Omental fat pad (tissue), 4 donors: ENCODE measurements at places on chromosomes 12 and 14.

- no peak for DNase-seq
Measured at GRCh38 chr14:73747379-73748211, 33.4 kb upstream of the PNMA1 start.

DNA sequence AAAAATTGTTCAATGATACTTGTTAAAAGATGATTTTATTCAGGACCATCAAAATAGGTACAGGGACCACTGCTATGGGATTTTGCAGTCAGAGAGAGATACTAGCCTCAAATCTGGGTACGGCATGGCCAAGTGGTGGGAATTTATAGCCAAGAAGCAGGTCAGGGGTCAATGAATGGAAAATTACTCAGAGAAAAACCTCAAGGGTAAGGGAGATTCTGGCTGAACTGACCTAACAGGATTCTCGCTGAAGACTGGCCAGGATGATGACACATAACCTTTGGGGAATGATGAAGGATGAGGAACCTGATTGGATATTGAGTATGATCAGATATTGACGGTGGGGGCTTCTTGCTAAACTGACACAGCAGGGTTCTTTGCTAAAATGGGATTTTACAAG lies 32.7 kb downstream of the DEPDC4 start:
- DNase-seq, result no peak

DNA sequence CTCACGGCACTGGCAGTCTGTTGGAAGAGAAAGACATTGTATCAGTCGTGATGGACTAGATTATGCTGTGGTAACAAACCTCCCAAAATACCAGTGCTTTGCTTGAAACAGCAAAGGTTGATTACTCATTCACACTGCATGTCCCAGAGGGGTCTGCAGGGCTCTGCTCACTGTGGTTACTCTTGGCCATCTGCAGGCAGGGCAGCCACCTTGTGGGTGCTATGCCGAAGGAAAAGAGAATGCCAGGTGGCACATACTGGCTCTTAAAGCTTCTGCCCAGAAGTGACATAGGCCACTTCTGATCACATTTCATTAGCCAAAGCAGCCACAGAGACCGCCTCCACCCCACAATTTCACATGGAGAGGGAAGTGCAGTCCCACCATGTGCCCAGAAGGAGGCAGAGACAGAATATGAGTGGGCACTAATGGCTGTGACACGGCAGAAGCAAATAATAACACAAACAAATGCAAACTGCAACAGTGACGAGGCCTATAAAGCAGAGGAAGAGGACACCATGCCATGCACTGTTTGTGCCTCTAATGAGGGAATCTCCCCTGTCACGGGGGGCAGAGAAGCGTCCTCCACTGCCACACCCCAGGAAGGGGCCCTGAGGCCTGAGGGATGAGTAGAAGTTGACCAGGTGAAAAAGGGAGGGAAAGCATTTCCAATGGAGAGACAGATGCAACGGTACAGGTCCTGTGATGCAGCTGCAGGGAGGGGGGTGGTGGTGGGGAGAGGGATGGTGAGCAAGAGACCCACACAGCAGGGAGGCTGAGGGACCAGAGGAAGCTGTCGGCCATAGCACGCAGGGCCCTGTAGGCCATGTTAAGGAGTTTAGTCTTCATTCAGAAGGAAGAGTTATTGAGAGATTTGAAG lies 51.7 kb upstream of the KICS2 start:
- no peak for DNase-seq

DNA sequence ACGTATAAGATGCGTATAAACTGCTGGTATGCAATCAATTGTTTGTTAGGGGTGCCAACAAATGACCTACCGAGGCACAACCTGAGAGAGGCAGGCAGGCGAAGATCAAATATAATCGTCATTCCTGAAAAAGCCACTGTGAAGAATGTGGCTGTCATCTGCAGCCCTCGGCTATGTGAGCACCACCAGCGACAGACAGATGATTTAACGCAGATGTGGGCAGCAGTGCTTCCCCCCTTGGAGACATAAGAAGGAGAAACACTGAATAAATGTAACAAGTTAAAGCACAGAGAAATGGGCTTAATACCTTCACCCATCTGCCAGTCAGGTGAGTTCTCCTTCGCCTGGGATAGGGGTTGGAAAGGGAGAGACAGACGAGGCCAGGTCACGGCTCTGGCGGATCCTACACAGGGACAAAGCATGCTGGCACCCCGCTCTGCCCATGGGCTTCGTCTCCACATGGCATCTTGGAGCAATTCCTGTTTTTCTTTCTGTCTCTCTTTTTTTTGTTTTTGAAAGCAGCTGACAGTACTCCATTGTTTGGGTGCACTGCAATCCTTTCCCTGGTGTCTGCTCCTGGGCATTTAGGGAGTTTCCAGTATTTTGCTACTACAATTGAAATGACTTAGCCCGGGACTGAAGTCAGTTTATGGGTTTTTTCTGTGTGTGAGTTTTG lies 28.1 kb downstream of the TNFAIP2 start:
- no peak for DNase-seq

GRCh38 chr12:122123051-122123760 lies 44.6 kb downstream of the MLXIP start:
- peak; percentile 61 for DNase-seq

DNA sequence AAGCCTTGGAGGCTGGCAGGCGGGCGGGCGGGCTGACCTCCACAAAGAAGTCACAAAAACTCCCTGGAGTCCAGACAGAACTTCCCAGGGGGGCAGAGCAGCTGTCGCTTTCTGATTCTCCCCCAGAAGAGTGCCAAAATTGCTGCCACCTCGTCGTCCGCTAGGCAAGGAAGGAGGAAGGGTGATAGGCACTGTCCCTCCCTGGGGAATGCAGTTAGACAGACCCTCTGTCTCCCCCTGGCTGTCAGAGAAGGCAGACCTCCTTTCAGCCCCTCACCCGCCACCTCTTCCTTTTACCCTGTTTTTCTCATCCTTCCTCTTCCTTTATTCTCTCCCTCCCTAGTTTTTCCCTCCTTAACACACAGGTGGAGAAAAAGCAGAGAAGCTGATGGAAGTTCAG lies 18.7 kb downstream of the GRIN2B start:
- no peak for DNase-seq

GRCh38 chr14:74618078-74618952 lies 6.3 kb upstream of the LTBP2 start:
- DNase-seq, result no peak

DNA sequence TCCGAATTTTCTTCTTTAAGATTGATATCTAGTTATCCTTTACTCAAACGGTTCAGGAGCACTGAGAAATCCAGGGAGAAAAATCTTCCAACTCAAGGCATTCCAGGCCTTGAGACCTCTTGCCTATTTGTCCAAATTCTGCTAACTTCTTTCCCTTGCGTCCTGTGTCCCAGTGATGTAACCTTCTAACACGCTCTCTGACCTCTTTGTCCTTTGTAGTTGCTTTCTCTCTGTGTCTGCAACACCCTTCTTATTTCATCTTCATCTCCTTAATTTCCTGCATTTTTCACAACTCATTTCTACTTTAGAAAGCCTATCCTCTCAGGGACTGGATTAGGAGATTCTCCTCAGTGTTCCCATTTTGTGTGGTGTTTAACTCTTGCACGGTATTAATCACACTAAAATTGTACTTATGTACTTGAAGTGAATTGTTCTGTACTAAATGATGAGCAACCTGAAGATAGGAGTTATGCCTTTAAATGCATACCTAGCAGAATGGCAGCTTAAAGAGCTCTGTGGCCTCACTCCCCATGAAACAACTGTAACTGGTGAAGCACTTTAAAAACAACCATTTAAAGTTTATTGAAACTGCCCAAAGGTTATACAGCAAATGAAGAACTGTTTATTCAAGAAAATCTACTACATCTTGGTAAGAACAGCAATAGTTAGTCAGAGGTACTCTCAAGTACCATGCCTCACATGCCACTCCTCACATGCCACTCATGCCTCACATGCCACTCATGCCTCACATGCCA lies 7.4 kb upstream of the SNAPC1 start:
- no peak for DNase-seq

DNA sequence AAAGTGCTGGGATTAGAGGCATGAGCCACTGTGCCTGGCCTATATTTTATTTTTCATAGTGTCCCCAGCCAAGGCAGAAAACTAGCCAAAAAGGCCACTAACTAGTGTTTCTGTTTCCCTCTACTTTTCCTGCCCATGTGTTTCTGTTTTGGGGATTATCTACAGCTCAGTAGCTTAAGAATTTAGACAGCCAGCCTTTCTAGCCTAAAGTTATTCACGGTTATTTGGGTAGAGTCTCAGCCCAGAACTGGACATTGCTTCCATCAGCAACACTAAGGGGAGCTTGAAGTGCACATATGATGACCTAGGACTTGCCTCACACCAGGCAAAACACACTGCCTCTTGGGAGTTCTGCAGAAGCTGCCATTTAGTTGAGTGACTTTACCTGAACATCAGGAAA lies 17.9 kb downstream of the PROX2 start:
- DNase-seq, result no peak

DNA sequence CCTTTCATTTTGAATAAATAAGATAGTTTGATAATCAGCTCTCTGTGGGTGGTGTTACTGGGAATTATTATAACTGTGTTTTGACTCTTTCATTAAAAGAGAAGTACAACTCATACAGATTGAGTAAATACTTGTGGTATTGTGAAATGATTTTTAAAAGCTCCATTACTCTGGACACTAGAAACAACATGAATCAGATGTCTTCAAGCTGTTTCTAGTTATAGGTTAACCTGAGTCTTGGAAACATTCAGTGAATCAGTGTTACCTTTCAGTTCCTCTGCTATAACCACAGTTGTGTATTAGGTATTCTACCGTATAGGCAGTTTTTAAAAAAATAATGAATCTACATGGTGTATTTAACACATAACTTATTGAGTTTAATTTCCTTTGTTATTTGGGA lies 128.4 kb upstream of the SSTR1 start:
- DNase-seq, result no peak

GRCh38 chr12:54058128-54058768 lies 4.6 kb downstream of the HOXC4 start:
- no peak for DNase-seq

GRCh38 chr12:104583301-104583700 lies 126.6 kb downstream of the CHST11 start:
- DNase-seq, result no peak

DNA sequence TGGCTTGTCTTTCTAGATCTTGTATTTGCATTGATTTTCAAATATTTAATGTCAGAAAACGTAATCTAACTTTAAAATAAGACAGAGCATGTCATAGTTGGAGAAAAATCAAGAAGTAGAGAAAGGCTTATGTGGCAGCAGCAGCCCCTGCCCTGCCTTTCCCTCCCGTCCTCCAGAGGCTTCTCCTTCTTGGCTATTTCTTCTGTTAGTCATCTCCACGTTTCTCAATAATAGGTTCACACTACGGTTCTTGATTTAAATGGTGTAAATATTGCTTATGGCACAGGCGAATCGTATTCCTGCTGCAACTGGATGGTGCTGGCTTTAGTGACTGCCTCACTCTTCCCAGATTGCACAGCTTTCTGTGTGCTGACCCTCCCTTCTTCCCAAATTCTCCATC lies 42.8 kb downstream of the SLC8B1 start:
- DNase-seq, result no peak

- DNase-seq, result no peak
Measured at GRCh38 chr14:68794851-68795596, 2.2 kb upstream of the ZFP36L1 start.

DNA sequence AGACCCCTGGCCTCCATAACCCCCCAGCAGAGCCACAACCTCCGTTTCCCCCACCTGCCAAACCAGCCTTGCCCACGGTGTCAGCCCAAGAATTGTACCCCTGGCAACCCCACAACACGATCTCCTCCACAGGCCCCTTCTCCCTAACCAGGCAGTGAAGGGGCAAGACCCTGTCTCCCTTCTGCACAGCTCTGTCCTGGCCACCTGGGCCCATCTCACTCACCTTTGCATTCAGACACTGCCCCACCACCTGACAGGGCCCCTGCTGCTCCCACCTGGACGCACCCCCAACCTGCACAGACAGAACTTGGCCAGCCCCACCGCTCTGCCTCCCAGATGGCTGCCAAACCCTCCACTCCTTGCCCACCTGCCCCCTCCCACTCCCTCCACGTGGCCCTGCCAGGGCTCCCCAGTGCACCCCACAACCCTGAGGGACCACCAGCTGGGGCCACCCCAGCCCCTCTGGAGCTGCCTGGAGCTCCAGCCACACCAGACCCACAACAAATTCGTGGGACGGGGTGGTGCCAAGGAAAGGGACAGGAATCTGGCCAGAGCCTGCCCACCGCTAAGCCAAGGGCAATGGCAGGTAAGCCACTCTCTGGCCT lies 11.8 kb downstream of the AHNAK2 start:
- no peak for DNase-seq

DNA sequence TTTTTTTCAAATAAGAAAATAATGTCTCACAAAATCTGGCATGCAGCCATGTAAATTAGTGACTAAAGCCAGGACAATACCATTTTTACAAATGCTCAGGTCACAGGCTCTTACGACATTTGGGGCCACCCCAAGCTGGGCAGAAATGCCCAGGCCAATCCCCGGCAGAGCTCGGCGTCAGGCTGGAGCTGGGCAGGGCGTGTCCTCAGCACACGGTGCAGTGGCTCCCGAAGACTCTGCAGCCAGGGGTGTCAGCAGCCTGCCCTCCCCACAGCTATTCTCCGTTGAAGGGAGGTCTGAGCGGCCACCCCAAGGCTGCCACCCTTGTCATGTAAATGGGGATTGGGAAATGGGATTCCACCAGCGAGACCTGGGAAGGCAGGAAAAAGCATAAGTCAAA lies 158.6 kb downstream of the DICER1 start:
- DNase-seq, result no peak

DNA sequence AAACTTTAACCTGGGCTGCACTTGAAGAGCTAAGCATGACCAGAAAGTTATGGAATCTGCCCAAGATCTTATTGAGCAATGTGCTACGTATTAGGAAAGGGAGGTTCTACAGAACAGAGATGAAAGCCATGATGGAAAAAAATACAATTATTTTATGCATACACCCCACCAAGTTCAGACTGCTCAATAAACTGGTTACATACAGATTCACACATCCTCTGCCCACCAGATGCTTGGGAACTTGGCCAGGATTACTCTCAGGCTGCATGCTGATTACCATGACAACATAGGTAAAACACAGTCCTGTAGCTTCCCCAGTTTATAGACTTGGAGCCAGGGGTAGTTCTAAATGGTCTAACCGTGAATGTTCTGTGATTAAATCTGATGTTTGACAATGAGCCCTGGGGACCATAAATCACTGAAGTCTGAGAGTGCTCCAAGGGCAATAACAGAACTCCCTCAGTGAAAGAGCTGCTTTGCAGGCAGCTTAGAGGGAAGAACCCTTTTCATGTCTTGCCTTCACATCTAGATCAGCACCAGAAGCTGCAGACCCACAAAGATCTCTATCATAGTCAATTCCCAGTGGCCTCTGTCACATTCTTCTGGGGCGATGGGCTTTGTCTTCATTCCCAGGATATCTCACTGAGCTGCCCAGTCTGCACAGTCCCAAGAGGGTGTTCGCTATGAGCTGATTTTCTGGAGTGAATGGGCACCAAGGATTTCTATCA lies 232.2 kb downstream of the EMP1 start:
- no peak for DNase-seq
